ENCODE measurements at places on chromosomes 2 and 18.

DNA sequence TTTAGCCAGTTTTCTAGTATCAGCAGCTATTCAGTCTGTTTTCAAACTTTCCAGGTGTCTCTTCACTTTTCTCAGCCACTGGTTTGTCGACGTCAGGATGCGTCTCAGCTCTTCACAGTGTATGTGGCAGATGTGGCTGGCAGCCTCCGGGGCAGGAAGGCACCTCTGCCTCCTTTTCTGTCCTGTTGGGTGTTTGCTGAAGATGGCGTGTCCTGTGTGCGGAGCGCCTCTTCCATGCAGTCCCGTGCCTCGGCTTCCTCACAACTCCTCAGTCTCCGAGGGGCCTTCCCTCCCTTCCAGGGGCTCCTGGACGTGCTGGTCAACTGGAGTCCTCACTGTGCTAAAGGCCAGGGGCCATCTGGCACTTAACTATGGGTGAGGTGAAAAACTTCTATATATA, 65.4 kb upstream of the PXDN start:
- DNase-seq: no peak

DNA sequence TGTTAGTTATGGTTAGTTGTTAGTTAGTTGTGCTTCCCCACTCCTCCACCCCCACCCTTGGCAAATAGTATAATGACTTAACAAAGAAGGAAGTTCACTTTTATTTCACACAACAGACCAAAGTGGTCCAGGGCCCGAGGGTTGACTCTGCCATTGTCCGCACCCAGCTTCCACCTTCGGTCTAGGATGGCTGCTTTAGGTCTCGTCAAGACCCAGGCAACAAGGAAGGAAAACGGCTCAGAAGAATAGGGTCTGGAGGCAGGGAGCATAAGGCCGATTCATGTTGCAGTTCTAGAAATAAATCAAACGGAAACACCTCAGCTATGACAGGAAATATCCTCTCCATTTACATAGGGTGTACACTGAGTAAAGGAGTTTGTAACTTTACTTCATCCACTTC, 206.0 kb upstream of the CXCR4 start:
- DNase-seq: no peak

DNA sequence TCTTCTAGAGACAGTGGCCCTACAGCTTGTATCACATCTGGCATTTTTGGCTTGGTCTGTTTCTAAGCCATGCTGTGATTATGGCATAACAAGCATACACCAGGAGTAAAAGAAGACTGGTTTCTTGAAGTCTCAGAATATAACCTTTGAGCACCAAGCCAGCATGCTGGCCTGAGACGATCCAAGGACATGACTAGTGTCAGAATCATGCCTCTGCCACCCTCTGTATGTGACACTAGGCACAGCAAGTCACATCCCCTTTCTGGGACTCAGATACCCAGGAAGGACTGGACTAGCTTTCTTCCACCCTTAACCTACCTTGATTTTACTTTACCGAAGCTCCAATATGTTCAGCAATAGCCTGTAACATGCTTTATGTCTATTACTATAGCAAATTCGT, 345.5 kb downstream of the SETBP1 start:
- DNase-seq: no peak

GRCh38 chr2:2765176-2765800, 434.2 kb upstream of the MYT1L start:
- DNase-seq: no peak

DNA sequence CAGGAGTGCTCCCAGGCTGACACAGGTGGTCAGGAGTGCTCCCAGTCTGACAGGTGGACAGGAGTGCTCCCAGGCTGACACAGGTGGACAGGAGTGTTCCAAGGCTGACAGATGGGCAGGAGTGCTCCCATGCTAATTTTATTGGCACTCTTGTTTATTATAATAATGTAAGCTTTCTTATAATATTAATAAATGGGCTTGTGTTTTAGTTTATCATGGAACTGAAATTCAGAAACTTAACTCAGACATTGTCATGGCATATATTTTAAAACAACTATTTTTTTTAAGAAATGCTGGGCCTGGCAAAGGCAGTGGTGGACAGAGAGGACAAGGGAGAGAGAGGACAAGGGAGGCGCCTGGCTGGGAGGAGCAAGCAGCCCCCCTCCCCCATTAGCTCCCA, 18.7 kb downstream of the ANO7 start:
- no peak for DNase-seq

GRCh38 chr2:236986524-236987330, 99.0 kb upstream of the COPS8 start:
- no peak for DNase-seq

- no peak for DNase-seq
Measured at GRCh38 chr2:101828257-101828656, 130.8 kb downstream of the MAP4K4 start.

DNA sequence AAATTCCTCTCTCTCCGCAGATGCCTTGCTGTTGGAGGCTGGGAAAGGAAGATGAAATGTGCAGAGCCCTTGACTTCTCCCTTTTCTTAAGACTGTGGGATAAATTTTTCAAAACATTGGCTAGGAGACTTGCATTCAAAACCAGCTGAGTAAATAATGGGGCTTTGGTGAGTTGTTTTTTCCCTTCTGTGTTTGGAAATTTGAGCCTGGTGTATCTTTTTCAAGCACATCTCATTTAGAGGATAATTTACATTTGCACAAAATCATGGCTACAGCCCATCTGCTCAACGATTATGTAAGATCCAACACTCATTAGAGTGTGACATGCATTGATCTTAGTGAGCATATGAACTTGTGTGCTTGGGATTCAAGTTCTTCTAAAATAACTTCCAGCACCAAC, 112.1 kb upstream of the ATP8B1 start:
- DNase-seq: no peak

DNA sequence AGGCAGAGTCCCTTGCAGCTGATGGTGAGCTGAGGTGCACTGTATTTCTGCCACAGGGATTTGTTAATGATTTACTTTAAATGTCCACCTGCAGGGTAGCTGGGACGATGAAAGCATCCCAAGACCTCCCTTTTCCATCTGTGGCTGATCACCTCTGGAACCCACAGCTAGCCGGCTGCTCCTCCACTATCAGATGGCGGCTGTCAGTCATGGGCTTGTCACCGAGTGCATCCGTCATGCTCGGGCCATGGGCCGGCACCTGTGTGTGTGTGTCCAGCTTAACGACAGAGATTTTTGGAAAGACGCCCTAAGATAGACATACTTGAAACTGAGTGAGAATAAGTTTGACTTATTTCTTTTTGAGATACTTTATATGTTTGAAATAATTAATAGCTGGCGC, 235.2 kb downstream of the FAM210A start:
- DNase-seq: no peak

DNA sequence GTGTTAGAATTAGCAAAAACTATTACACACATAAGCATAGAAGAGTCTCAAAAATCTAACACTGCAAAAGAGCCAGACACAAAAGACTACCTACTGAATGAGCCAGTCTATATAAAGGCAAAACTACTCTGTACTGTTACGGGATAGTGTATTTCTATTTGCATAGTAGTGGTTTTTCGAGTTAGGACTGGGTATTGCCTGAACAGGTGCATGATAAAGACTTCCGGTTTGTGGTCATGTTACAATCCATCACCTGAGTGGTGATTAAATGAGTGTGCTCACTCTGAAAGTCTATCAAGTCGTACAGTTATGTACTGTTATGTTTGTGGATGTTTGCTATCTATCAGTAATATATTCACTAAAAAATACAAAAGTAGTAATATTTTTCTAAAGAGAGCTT, 523.3 kb upstream of the SYT4 start:
- DNase-seq: no peak

DNA sequence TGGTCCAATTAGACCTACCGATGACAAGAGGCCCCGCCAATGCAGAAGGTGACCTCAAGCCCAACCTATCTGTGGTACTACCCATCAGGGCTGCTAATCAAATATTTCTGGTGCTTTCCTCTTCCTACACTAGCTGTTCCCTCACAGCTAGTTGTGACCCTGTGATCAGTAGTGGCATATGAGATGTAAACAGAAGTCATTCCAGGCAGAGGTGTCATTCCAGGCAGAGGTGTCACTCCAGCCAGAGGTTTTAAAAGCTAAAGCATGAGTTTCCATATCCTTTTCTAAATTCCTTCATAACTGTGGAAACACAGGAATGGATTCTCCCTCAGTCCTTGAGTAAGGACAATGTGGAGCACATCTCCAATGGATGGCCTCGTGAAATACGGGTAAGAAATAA, 110.9 kb upstream of the DNAJC10 start:
- no peak for DNase-seq
